ENCODE measurements at places on chromosomes 3 and 15.
A peak's percentile ranks its signal among the peaks of the same experiment; 100 is the strongest.

- ATAC-seq: no peak
These were observed 56.4 kb downstream of the FEM1B start for GRCh38 chr15:68333775-68334470.

- no peak for ATAC-seq
These were observed 22.0 kb upstream of the ATP13A3 start for GRCh38 chr3:194508491-194509453.

- ATAC-seq: no peak
These were observed 6.3 kb upstream of the LCTL start for GRCh38 chr15:66572146-66572545.

- ATAC-seq: no peak
These were observed 16.6 kb downstream of the NBEAL2 start for GRCh38 chr3:46995901-46996562.

DNA sequence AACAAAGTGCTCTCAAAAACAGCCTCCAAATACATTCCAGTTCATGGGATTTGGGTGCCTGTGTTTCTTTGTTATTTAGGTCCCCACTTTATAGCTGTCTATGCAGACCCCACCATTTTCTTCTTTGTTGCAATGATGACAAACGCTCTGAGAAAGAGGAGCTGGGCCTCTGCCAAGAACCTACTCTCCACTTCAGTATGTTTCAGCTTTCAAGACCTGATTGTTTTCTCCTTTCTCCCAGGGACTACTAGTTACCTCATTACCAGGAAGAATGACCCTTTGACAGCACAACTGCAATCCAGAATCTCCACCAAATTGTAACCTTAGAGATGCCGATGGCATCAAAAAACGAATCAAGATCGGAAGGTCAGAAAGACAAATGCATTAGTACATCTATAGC lies 236.8 kb downstream of the MEIS2 start:
- no peak for ATAC-seq

- ATAC-seq: no peak
These were observed 4.4 kb upstream of the ZNF589 start for GRCh38 chr3:48236531-48236930.

- no peak for ATAC-seq
These were observed 324.1 kb upstream of the CADM2 start for GRCh38 chr3:84634668-84635067.

DNA sequence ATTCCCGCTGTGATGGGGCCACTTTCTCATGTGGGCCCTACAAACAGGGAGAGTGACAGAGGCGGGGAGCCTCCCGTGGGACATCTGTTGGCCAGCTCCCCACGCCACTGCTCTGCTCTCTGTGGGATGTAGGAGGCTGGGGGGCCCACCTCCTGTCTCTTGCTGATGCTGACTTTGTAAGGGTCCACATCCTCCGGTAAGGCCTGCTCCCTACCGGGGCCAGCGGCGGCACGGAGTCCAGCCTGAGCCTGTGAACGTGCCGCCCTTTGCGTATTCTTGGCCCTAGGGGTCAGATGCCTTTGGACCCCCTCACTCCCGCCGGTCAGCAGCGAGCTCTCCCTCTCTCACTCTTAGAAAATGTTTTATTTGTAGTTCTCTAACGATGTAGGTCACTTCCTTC lies 153.2 kb downstream of the LRRC28 start:
- ATAC-seq: no peak

DNA sequence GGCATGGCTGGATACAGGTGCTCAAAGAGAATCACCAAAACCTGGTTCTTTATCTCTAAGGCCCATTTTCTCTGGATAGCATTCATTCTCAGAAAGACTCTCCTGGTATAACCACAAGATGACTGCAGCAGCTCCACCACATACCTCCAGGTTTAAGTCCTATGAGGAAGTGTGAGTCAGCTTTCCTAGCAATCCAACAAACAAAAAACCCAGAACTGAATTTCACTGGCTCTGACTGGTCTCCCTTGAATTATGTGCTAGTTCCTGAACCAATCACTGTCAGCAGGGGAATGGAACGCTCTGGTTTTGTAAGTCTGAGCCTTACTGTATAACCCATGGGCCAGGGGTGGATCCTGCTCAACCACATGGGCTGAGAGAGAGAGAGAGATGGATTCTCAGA lies 27.2 kb downstream of the MRPL46 start:
- peak; percentile 79 for ATAC-seq

DNA sequence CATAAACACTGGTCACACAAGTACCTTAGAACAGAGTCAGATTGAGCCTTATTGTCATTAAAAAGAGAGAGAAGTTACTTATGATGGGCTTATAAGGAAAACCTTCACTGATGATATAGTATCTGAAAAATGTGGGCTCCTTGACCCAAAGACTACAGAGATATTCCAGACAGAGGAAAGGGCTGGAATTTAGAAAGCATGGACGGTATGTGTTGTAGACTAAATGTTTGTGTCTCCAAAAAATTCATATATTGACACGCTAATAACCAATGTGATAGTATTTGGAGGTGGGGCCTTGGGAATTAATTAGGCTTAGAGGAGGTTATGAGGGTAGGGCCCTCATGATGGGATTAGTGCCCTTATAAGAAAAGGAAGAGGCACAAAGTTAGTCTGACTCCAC lies 61.0 kb upstream of the DAZL start:
- ATAC-seq: no peak

- no peak for ATAC-seq
These were observed 81.6 kb downstream of the ST6GAL1 start for GRCh38 chr3:187011915-187012314.

- no peak for ATAC-seq
These were observed 128.0 kb downstream of the GMNC start for GRCh38 chr3:190734490-190734889.

DNA sequence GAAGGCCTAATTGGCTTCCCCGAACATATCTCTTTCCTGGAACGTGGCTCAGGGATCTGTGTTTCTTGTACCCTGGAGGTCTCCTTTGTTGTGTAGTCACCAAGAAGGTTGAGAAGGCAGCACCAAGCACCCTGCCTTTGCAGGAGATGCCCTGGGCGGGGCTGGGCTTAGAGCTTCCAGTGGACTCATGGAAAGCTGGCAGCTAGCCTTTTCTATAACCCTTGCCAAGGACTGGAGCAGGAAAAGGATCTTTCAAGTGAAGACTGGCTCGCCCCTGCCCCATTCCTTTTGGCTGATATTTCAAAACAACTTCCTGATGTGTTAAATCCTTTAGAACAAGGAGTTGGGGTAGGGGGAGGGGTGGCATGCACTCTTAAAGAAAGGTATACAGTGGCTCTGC lies 58.9 kb upstream of the EPHA6 start:
- ATAC-seq: no peak

GRCh38 chr15:23690450-23690852 lies 3.3 kb upstream of the NDN start:
- no peak for ATAC-seq

- ATAC-seq: peak; percentile 84
These were observed 241.7 kb upstream of the ICE2 start for GRCh38 chr15:60720493-60721256.

GRCh38 chr3:56087451-56088053 lies 380.7 kb downstream of the ERC2 start:
- ATAC-seq: no peak

DNA sequence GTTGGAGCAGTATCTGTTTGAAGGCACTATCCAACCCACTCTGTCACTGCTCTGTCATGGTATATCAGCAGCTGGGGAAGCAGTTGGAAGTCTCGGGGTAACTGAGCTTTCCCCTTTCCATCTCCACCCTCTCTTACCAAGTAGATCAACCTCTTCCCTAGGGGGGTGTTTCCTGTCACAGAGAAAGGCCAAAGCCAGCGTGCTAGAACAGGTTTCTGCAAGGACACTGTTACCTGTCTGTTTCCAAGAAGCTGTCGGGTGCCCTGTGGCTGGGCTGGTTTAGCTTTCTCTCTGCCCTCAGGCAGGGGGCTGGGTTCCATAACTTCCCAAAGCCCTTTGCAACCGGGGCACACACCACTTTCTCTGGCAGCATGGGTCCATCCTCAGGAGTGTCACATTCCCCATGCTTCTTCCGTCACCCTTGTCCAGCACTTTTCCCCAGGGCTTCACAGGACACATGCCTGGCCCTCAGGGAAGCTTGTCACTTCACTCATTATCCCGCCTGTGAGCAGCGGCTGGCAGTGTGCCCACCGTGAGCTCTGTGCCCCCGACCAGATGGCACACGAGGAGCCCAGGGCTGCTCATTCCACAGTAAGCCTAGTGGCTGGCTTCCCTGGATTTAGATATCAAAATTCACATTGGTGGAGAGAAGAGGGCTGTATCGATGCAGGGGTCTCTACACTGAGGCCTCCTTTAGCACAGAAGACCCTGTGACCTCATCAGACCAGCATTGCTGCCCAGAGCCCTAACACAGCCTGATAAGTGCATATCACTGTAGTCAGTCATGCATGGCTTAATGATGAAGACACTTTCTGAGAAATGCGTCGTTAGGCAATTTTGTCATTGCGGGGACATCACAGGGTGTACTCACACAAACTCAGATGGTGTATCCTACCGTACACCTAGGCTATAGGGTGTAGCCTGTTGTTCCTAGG lies 205.8 kb downstream of the SLCO3A1 start:
- ATAC-seq: no peak

- no peak for ATAC-seq
These were observed 280.6 kb downstream of the LPP start for GRCh38 chr3:188434594-188434993.

All from activated T-helper 17 cell treated with anti-CD3 and anti-CD28 coated beads, Interleukin-2, amount 50 U/mL, for 72 hours (primary cell).